GM20000 (cell line): ENCODE measurements at places on chromosomes 6 and 20.

GRCh38 chr20:34557936-34558319 is 590 bp upstream of the MAP1LC3A start:
- no peak for DNase-seq

- DNase-seq = no peak
These were observed 11.8 kb downstream of the BCAS1 start for GRCh38 chr20:54058420-54059139.

DNA sequence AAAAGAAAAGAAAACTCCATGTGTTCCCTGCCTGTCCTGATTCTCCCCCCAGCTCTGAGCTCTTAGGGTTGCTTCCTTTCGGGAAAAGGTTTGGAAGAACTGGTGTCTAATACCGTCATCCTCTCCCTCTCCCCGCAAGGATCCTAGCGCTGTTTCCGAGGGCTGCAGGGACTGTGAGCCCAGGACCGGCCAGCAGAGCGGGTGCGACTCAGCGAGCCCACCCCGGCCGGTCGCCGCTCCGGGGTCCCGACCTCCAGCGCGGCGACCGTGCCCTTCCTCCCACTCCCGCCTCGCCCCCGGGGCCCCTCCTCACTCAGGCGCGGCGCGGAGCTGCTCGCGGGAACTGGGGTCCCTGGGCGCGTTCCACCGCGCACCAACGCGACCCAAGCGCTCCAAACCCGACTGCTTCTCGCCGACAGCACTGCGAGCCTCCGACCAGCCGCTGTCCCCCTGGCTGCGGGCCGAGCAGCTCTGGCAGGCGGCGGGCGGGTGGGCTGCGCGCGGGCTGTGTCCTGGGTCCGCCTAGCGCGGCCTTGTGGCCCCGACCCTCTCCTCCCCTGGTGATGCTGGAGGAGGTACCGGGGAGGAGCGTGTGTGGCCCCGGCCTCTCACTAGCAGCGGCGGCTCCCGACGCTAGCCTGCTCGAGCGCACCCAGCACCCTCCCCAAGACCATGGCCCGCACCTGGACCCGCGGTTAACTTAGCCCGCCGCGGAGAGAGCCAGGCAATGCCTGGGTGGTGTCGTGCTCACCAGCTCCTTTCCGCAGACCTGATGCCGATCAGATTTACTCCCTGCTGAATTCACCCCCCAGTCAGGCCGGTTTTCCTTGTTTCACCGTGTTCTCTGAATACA is at the start of gene PLA2G7:
Gene PLA2G7 (minus strand): TSS at position 509 of the 853 bp plus-strand sequence. CDS start 12,484 bp downstream, outside the sequence.
- peak; percentile 18 for DNase-seq

GRCh38 chr20:37503256-37503927 is 17.7 kb upstream of the NNAT start:
- no peak for DNase-seq

- no peak for DNase-seq
These were observed 52.0 kb downstream of the ME1 start for GRCh38 chr6:83378621-83379388.

DNA sequence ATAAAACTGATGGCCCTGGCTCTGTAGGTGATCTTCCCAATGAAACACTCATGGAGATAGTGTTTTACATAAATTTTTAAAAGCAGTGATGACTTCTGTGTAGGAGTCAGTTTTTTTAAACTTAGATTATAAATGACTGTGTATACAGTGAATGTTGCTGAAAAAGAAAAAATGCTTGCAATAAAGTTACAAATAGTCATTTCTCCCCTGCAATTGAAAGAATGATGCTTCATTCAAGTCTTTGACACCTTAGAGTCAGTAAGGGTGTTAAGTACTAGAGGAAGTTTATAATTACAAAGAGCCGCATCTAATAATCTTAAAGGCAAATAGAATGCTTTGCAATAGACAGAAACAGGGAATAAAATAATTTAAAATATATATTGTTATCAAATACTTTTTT is 27.6 kb downstream of the ZNF292 start:
- no peak for DNase-seq

- no peak for DNase-seq
These were observed 4.8 kb upstream of the IRF4 start for GRCh38 chr6:386688-387266.
